Stimulated activated CD4-positive, alpha-beta T cell treated with anti-CD3 and anti-CD28 coated beads, Interleukin-12 subunit alpha, Interleukin-12 subunit beta, amount 100 ng/mL, for 24 hours (primary cell): ENCODE measurements at places on chromosomes 2 and 18.

- DNase-seq: no peak
Observed at GRCh38 chr18:489244-490023, 11.1 kb downstream of the COLEC12 start.

- DNase-seq: no peak
Observed at GRCh38 chr18:41928581-41928980, 26.5 kb upstream of the PIK3C3 start.

DNA sequence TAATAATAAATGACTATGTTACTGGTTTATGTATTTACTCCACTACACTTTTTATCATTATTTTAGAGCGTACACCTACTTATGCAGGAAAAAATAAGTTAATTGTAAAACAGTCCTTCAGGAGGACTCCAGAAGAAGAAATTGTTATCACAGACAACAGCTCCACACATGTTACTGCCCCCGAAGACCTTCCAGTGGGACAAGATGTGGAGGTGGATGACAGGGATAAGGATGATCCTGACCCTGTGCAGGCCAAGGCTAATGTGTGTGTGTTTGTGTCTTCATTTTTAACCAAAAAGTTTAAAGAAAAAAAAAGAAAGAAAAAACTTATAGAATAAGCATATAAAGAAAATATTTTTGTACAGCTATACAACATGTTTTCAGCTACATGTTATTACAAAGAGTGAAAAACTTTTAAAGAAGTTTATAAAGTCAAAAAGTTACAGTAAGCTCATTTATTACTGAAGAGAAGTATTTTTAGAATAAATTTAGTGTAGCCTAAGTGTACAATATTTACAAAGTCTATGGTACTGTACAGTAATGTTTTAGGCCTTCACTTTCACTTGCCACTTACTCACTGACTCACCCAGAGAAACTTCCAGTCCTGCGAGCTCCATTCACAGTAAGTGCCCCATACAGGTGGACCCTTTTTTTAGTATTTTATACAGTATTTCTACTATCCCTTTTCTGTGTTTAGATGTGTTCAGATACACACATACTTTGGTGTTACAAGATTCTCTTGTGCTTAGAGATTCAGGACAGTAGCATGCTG, 7.5 kb downstream of the TGFBRAP1 start:
- no peak for DNase-seq

GRCh38 chr18:79483971-79484491, 88.3 kb downstream of the NFATC1 start:
- no peak for DNase-seq

- DNase-seq: no peak
Observed at GRCh38 chr2:178928077-178928476, 120.9 kb upstream of the TTN start.

GRCh38 chr2:11710210-11710609, 36.2 kb upstream of the LPIN1 start:
- DNase-seq: no peak

DNA sequence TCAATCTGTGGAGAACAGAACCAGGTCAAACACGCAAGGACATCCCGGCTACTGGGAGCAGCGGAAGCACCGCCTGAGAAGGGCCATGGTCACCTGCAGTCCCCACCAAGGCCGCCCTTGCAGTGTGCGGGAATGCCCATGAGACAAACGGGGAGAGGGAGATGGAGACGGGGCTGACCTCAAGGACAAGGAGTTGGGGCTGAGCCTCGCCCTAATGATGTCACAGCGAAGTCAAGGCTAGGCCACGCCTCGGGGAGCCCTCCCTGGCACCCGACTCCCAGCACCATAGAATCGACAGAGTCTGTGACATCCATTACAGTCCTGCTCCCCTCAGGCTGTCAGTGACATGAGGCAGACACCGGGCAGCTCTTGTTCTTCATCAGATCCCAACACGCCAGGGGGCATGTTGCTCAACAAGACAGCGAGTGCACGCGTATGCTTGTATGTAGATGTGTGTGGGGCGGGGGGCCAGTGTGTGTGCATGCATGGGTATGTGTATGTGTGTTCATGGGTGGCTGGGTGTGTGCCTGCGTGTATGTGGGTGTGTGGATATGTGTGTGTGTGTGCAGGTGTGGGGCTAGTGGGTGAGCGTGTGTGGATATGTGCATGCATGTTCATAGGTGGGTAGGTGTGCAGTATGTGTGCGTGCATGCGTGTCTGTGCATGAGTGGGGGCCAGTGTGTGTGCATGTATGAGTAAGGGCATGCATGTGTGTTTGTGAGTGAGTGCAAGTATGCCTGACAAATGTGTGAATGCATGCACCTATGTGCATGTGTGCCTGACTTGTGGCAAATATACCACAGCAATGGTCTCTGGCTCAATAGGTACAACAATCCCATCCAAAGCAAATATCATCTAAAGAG, 57.0 kb downstream of the ANKMY1 start:
- DNase-seq: no peak

- no peak for DNase-seq
Observed at GRCh38 chr2:201436141-201436540, 15.1 kb downstream of the TRAK2 start.

DNA sequence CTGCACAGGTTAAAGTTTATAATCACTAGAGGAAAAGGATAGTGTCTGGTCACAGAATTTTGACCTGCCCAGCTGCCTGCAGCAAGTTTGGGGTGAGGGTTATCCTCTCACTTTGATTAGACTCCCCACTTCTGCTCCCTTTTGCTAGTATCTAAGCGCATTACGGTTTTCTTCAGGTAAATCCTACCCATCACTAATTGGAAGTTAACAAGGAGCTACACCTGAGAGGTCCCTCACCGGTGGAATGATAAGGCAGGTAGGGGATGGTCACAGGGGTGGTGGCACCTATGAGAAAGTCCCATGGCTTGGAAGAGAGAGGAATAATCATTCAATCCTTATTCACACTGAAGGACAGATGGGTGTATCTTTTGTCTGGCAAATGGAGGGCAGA, 7.6 kb downstream of the BCL2 start:
- no peak for DNase-seq

DNA sequence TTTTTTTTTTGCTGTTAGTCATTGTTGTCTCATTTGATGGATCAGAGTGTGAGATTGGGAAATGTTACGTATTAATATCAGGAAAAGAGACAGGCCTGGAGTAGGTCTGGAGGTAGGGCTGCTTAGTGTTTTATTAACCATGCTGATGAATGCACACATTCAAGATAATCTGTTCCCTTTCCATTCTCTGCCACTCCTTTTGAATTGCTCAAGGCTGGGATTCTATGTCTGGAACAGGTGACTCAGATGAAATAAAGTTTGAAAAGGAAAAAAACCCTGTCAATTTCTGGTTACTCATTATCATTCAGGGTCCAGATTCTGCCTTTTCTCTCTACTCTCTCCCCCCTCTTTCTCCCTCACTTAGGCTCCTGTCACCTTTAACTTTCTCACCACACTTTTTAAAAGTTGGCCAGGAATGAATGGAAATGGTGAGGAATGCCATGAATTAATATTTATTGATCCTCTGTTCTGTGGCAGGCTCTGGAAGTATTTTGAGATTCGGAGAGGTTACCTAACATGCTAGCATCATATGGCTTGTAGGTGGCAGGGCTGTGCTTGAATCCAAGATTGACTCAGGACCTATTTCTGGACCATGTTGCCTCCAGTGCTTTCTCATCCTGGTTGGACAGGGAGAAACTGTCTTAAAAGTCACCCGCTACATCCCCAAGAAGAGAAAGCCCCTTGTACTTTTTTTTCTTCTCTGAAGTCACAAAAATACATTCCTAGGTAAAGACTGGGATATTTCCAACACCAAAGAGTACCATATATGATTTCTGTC, 40.2 kb downstream of the MAP4K4 start:
- no peak for DNase-seq

- no peak for DNase-seq
Observed at GRCh38 chr2:17620841-17621240, 80.3 kb downstream of the VSNL1 start.

GRCh38 chr2:173136599-173136998, 61.0 kb downstream of the MAP3K20 start:
- no peak for DNase-seq

- DNase-seq: no peak
Observed at GRCh38 chr2:186737732-186738508, 44.1 kb downstream of the FAM171B start.

GRCh38 chr2:100568989-100569388, 6.2 kb downstream of the PDCL3 start:
- DNase-seq: no peak
